T-helper 1 cell (primary cell): ENCODE measurements at places on chromosomes 11 and 22.

DNA sequence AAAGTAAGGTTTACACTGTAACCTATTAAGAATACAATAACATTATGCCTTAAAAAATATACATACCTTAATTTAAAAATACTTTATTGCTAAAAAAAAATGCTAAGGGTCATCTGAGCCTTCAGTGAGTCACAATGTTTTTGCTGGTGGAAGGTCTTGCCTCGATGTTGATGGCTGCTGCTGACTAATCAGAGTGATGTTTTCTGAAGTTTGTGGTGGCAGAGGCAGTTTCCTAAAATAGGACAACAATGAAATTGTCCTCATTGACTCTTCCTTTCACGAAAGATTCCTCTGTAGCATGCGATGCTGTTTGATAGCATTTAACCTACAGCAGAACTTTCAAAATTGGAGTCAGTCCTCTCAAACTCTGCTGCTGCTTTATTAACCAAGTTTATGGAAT lies 97.6 kb downstream of the FAT3 start:
- DNase-seq = no peak

GRCh38 chr11:65130631-65131416 lies 3.5 kb downstream of the SYVN1 start:
- DNase-seq = no peak

DNA sequence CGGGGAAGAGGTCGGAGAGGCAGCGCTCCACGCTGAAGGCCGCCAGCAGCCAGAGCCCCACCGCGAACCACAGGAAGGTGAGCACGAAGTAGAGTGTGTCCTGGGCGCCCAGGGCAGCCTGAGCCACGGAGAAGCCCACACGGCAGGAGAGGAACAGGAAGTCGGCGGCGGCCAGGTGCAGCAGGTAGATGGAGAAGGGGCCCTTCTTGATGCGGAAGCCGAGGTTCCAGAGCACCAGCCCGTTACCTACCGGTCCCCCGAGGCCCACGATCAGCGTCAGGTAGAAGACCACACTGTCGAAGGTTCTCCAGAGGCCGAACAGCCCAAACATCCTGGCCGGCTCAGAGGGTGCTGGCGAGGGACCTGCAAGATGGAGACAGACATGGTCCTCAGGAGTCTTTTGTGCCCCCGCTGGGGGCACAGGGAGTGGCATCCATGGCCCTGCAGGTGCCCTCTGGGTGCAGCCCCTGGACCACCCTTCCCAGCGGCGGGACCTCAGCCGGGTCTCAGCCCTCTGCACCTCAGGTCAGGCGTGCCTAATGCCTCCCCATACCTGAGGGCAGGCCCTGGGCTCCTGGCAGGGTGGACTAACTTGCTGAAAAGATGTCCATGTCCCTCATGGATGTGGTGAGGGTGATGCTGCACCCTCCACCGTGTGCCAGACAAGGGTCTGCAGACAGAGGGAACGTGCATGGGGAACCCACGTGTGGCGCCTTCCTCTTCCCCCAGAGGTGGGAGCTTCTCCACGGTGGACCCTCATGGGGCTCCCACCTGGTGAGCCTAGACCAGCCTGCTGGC lies at the start of gene MRGPRG:
Gene MRGPRG (minus strand): TSS at position 331 of the 798 bp plus-strand sequence. CDS start 0 bp downstream, at position 331.
- DNase-seq = no peak

GRCh38 chr11:117002639-117003299 lies 95.5 kb downstream of the SIK3 start:
- peak; percentile 73 for DNase-seq

DNA sequence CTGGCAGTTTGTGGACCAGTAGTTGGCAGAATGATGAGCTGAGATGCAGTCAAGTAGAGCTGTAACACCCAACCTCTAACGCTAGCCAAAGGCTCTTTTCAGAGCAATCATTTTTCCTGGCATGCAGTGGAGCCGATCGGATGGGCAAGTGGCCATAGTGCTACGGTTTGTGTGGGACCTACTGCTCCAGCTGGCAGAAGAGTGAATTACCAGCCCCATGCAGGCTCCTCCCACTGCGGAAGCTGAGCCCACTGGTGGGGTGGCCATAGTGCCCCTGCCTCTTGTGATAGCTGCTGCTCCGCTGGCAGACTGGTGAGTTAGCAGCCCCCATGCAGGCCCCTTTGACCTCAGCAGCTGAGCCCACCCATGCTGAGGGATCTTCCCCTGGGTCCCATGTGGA lies 27.0 kb upstream of the SC5D start:
- no peak for DNase-seq

DNA sequence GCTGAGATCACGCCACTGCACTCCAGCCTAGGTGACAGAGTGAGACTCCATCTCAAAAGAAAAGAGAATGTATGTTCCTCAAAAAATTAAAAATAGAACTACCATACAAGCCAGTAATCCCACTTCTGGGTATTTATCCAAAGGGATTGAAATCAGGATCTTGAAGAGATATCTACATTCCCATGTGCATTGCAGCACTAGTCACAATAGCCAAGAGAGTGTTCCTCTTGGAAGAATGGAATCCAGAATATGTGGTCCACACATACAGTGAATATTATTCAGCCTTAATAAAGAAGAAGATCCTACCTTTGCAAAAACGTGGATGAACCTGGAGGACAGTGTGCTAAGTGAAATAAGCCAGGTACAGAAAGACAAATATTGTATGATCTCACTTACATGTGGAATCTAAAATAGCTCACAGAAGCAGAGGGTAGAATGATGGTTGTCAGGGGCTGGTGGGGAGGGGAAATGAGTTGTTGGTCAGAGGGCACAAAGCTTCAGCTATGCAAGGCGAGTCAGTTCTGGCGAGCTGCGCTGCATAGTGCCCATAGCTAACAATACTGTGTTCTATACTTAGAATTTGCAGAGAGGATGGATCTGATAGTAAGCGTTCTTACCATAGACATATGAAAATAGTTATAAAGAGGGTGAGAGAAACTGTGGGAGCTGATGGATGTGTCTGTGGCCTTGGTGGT lies 32.1 kb downstream of the GRIK4 start:
- DNase-seq = no peak

- DNase-seq = no peak
These were observed 43.9 kb downstream of the DDX6 start for GRCh38 chr11:118746988-118747585.

DNA sequence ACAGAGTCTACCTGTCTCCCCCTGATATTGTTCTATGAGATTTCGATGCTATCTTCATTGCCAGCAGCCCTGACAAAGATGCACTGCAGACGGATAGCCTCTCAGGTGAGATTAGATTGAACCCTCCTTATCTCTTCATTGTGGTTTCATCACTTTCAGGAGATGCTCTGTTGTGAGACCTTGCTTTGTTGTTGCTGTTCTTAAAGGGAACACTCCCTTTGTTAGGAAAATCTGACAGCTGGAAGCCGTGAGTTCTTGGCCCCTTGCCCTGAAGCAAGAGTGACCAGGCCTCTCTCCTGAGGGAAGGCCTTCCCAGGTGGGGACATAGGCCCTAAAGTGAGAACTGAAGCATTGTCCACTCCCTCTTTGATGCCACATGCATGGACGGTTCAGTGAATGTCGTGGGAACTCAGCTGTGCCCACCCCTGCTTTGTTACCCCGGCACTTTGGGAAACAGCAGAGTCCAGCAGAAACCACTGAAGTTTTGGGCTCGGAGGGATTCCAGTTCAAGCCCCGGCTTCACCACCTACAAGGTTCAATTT lies 976.1 kb downstream of the TBC1D22A start:
- no peak for DNase-seq

DNA sequence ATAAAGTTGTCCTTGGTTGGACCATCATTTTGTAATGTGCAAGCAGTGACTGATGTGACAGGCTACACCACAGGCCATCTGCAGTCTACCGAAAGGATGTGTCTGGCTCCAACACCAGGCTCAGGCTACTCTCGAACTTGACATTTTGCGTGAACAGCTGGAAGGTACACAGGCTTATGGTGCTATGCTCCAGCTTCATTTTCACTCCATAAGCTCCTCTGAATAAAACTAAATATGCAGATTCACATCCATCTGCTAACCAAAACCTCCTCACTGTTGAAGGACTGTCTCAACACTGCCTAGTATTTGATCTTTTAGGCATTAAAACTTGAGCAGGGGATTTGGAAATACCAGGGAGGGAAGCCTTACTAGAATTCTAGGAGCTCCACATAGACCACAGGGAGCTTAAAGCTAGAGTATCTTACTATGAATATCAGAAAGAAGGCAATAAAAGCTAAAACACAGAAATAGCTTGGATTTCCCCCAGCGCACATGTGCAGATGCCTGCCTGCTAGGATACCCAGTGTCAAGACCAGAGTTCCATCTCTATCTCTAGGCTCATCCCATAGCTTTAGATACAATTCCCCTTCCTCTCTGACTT lies 383.9 kb upstream of the FAT3 start:
- no peak for DNase-seq

GRCh38 chr11:28459912-28460311 lies 351.7 kb downstream of the METTL15 start:
- DNase-seq = no peak

- DNase-seq = no peak
These were observed 36.1 kb upstream of the TTLL12 start for GRCh38 chr22:43222987-43223386.

GRCh38 chr11:2950825-2951224 lies 21.6 kb upstream of the PHLDA2 start:
- DNase-seq = no peak

DNA sequence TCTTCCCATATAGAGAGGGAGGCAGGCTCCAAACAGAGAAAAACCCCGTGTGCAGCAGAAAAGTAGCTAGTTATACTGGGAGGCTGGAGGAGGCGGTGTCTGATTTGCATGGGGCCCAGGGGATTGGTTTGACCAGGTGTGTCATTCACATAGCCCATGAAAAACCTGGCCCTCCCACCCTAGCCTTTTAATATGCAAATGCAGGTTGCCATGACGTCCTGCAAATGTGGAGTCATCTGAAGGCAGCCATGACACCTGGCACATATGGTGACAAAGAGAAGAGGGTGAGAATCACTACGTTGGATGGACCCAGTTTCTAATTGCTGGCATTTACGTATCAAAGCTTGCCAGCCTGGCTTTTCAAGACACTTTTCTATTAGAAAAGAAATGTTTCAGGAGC lies 57.8 kb downstream of the FAM181B start:
- DNase-seq = no peak

DNA sequence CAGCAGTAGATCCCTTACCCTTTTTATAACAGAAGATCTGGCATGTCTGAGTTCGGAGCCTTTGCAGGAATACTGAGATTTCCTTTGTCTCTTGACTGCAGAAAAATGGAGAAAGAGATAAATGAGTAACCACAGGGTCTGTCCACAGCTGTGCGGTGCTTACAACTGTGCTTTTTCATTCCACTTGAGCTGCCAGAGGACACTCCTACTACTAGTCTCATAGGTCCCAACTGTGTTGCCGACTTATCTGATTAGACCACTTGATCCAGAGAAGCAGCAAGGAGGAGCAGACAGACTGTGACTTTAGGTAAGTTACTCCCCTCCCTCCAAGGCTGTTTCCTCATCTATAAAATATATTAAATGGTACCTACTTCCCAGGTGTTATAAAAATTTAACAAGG lies 17.5 kb downstream of the FAM227A start:
- no peak for DNase-seq

- no peak for DNase-seq
These were observed 18.7 kb downstream of the ZBED4 start for GRCh38 chr22:49872347-49872746.

GRCh38 chr11:13169709-13170108 lies 107.9 kb upstream of the BMAL1 start:
- DNase-seq = no peak

DNA sequence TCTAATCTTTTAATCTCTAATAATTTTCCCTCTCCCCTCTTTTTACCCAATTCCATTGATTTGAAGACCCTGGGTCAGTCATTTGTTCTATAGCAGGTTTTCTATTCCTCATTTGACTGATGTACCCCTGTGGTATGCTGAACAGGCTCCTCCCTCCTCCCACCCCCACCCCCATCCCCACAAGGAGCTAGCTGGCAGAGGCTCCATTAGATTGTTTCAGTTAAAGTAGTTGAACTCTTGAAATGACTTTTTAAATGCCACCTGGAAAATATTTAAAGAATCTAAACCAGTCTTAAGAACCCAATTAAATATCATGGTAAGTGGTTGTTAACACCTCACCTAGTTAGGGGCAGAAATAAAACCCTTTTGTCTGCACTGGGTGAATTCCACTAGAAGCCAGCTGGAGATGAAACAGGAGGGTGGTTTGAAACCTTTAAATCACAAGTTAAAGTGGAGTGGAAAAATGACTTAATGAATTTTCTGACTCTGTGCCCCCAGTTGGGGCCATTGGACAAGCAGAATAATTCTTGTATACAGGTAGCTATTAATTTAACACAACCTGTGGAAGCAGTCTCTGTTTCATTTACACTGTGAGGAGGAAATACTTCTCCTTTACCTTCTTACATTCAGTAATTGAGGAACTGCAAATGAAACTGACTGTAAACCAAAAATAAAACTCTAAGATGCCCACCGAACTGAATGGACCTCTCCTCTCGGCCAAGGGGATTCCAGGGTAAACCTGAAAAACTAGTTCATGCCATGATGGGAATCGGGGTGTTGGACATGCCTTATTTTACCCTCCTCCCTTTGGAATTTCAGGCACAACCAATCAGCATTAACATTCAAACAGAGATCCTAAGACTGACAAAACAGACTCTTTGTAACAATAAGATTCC lies 30.7 kb downstream of the PRR5L start:
- no peak for DNase-seq
